GM23248 (cell line): ENCODE measurements at places on chromosomes 11 and 22. TPM values are rescaled to one million over a fixed set of nuclear protein-coding genes. Genes with fewer than 3 reads are reported as not detected.

TRPC6 gene
- under 0.01 and 0.11 TPM in 2 replicates for total RNA-seq

DNA sequence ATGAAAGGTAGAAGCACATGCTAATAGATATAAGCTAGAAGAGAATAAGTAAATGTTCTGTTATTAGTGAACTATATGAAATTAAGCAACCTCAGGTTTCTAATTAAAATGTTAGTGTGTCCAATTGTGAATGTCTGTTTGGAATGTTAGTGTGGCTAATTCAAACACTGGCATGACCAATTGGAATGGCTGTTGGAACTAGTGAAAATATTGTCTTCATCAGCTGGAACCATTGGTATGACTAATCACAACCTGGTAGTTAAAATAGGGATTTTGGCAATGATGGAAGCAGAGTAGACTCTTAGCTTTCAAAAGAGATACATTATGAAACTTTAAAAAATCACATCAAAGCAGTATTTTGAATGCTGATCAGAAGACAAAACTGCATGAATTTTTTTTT, 66.8 kb downstream of the CYB5R2 start:
- no peaks in the 10 kb centered on the region for H3K36me3 ChIP-seq
- no peaks in the 10 kb centered on the region for H3K27me3 ChIP-seq

DNA sequence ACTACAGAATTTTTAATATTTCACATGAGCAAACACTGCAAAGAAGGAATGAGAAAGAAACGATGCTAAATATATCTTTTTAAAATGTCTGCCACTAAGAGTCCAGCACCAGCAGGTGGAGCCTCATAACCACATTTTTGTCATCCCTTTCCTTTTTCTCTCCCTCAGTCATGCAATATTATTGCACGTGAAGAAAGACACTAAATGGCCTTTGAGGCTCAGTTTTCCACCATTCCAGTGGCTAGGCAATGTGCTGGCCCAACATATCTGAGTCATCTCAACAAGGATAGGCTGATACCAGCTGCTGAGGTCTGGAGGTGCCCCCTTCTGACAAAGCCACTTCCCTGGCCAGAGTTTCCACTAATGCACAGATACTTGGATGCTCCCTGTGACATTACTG, 1.8 kb downstream of the ALKBH8 start:
- H3K4me3 ChIP-seq = peak overlapping the region; percentile 91
- no peaks in the 10 kb centered on the region for H3K27me3 ChIP-seq
- peak; percentile 81 for DNase-seq
- H3K4me1 ChIP-seq = peaks cover 50% of the 10 kb centered on the region

DNA sequence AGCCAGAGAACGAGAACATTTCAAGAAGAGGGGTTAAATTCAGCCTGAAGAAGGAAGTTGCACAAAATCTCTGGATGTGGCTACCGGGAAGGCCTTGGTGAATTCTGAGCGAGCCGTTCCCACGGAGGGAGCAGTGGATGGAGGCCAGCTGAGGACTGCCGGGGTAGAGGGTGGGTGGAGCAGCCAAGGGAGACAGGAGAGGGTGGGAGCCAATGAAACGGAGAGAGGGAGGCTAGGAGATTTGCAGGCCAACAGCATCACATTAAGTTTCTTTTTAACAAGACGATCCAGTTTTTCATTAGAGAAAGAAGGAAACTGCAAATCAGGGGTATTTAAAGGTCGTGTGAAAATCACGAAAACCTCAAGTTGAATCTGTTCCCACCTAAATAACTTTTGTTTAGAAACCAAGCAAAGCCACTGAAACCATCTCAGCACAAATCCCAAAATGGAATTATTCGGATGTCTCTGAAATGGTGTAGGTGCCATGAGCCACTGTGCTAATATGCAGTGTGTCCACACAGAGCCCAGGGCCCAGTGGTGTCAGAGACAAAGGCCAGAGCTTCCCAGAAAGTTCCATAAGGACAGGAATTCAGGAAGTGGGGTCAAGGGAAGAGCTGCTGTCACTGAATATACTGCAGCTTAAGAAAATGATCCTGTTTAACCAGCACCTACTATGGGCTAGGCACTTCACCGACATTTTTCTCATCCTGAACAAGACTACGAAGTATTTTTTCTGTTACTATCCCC, 59.7 kb upstream of the SLC35C1 start:
- peaks cover 40% of the 10 kb centered on the region for H3K27me3 ChIP-seq
- no peak for DNase-seq
- no peaks in the 10 kb centered on the region for H3K36me3 ChIP-seq
- no peak overlapping the region for H3K27ac ChIP-seq
- H3K4me1 ChIP-seq = no peaks in the 10 kb centered on the region

DNA sequence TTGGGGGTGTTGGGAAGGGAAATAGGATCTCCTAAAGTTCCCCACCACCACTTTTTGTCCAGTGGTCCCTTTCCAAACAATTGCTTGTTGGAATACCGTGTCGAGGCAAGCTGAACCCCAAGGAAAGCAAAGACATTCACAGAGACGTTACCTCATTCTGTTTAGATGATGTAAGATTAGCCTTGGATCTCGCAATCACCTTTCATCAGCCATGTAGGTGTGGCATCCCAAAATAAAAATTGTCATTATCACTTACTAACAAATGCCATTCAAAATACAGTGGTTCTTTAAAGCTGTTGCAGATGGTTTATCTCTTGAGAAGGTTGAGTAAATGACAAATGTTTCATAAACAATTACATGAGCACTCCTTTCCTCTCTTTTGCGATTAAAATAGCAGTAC, 86.5 kb upstream of the SLC25A18 start:
- no peaks in the 10 kb centered on the region for H3K4me1 ChIP-seq
- H3K27me3 ChIP-seq = peaks cover 26% of the 10 kb centered on the region
- no peak for DNase-seq
- no peaks in the 10 kb centered on the region for H3K36me3 ChIP-seq
- H3K4me3 ChIP-seq = no peak overlapping the region
- no peak overlapping the region for H3K27ac ChIP-seq

DNA sequence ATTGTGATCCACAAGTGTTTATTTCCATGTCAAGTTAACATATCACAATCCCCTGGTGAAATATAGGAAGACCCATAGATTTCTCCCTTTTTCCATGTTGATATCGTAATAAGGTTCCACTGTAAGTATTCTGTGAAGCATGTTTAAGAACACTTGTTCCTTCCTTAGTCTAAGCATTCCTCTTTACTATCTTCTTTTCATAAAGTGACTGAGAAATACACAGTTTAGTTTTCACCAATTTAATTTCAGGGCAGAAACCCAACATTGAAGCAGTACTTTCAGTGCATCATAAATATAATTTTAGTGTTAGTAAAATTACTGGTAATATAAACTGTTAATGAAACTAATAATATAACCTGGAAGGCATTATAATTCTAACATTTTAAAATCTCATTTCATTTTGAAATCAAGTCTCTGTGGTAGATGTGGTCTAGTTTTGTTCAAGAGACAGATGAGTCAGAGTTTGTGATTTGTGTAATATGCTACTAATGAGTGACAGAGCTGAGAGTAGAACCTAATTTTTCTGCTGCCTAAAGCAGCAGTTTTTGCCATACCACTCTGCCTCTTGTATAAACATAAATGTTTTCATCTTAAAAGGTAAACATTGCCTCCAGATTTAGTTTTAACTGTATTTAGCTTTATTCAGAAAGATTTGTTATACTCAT, 79.4 kb downstream of the ATM start:
- H3K27ac ChIP-seq = no peak overlapping the region
- peaks cover 7% of the 10 kb centered on the region for H3K4me1 ChIP-seq
- H3K27me3 ChIP-seq = no peaks in the 10 kb centered on the region
- peaks cover 64% of the 10 kb centered on the region for H3K36me3 ChIP-seq
- no peak overlapping the region for H3K4me3 ChIP-seq

DNA sequence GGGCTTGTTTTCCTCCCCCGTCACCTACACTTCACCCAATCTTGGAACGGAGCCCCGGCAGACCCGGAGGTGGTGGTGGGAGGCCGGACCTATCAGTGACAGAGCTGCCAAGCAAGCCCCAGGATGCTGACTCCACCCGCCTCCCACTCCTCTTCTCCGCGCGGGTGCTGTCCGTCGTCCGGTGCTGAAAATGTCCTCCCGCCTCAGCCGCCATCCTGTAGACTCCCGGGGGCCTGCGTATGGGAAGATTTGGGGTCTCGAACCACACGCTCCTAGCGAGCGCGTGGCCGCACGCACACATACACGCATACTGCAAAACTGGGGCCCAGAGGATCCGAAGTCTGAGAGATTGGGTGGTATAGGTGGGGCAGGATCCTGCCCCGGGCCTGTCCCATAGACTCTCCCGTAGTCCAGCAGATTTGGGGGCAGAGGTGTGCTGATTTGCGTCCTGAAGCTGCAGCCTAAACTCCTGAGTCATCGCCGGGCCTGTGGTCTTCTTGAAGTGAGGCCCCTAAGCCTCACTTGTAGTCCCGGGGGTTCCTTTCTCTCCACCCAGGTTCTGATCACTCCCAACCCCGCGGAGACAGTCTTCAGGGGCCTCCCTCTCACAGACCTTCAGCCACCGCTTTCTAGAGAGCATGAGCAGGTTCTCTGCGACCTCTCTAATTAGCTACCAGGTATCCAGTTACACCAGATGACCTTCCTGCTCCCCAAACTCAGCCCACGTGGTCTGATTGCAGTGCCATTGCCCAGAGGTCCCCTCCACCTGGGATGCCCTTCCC, 796 bp upstream of the YIF1A start:
- peaks cover 11% of the 10 kb centered on the region for H3K27me3 ChIP-seq
- H3K4me3 ChIP-seq = peak overlapping the region; percentile 95
- peak overlapping the region; percentile 99 for H3K27ac ChIP-seq
- DNase-seq = peak; percentile 86
- H3K4me1 ChIP-seq = peaks cover 14% of the 10 kb centered on the region; the same call in 1 of the 2 replicates
- H3K36me3 ChIP-seq = no peaks in the 10 kb centered on the region

DNA sequence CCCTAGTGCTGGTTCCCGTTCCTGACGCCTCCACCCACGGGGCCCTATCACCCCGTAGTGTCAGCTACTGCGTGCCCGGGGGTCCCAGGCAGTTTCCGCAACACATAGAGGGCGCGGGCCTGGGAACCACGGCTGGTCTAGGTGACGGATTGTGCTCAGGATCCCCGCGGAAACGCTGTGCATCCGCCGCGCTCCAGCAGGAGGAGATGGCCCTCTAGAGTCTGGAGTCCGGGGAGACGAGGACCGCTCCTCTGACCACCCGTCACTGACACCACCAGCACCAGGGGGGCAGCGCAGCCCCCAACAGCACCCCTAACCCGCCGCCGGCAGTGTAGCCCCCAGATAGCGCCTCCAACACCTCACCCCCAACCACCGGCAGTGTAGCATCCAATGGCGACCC, 4.4 kb upstream of the RFPL3 start:
- no peaks in the 10 kb centered on the region for H3K36me3 ChIP-seq
- no peak for DNase-seq
- no peak overlapping the region for H3K27ac ChIP-seq
- no peaks in the 10 kb centered on the region for H3K27me3 ChIP-seq
- H3K4me1 ChIP-seq = no peaks in the 10 kb centered on the region

DNA sequence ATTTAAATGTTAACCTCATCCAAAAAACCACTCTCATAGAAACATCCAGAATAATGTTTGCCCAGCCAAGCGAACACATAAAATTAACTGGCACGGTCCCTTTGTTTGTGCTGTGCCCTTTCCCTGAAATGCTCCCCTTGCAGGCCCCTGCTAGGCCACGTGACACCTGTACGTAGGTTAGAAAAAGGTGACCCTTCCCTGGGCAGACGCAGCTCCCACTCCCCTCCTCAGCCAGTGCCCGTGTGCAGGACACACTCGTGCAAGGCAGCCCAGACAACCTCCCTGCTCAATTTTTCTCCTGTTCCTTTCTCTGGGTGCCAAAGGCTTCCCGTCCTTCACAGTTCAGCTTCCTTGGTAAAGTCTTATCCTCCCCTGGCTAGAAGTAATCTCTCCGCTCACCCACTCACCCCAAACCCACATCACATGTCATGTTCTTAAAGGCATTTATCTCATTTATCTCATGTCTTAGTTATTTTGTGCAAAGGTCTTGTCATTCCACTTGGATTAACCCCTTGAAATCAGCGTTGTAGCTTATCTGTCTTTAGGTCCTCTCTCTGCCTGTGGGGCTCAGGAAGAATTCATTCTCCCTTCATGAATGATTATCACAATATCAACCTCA, 20.7 kb downstream of the FAM83F start:
- DNase-seq = no peak
- peaks cover 48% of the 10 kb centered on the region for H3K27me3 ChIP-seq
- H3K4me1 ChIP-seq = no peaks in the 10 kb centered on the region
- H3K4me3 ChIP-seq = no peak overlapping the region
- H3K27ac ChIP-seq = no peak overlapping the region
- no peaks in the 10 kb centered on the region for H3K36me3 ChIP-seq

DNA sequence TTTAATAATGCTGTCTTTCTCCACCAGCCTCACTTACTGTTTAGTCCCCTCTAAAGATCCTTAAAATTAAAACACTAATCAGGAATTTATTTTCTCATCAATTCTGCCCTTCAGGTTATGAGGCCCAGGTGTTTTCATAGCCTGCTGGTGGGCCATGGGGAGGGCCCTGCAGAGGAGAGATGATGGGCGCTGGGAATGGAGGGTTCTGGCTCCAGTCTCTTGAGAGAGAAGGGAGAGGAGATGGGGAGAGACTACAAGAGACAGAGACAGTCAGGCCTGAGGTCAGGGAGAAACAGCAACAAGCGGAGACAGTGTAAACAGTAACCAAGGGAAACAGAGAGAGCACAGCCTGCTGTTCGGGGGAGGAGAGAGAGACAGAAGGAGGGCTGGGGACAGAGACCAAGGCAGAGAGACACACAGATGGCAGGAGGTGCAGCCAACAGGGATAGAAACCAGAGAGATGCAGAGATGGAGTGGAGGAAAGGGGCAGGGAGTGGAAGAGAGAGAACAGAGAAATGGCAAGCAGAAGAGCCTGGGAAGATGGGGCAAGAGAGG, 187.3 kb upstream of the SYT13 start:
- no peak overlapping the region for H3K27ac ChIP-seq
- H3K27me3 ChIP-seq = peaks cover 16% of the 10 kb centered on the region; the same call in 1 of the 2 replicates
- no peak overlapping the region for H3K4me3 ChIP-seq
- H3K36me3 ChIP-seq = no peaks in the 10 kb centered on the region
- no peaks in the 10 kb centered on the region for H3K4me1 ChIP-seq
